ENCODE measurements at places on chromosomes 1 and 21. TPM values are rescaled to one million over a fixed set of nuclear protein-coding genes. Genes with fewer than 3 reads are reported as not detected.

ILDR2 gene
- total RNA-seq, result 6.7 TPM

C2CD4D gene
- total RNA-seq, result not detected

JAM2 gene
- total RNA-seq, result 42.5 TPM

FBXO42 gene
- 19.9 TPM for total RNA-seq

VTCN1 gene
- total RNA-seq, result 3.8 TPM

All from tongue (tissue), 3 donors.